ENCODE measurements at places on chromosomes 5 and 9.
A peak's percentile ranks its signal among the peaks of the same experiment; 100 is the strongest.

- DNase-seq: no peak
Measured at GRCh38 chr5:156815988-156816599, 34.0 kb upstream of the PPP1R2B start.

DNA sequence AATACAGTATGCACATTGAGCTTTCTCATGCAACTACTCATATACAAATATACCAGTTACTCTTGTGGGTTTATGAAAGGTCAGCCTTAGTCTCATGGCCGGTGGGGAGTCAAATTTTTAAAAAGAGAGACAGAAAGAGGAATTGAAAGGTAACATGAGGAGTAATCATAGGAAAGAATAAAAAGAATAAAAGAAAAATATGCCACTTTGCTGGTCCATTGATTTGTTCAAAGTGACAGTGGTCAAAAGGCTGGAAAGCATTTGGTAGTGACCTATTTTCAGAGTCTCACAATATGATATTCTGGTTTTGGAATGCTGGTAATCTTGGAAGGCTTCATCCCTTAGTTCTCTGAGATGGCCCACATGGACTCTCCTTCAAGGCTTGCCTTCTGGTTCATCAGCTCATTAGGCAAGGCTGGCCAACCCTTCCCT is 67.0 kb downstream of the ZNF366 start:
- no peak for DNase-seq

GRCh38 chr9:137519553-137519952 is 30.6 kb downstream of the PNPLA7 start:
- no peak for DNase-seq

DNA sequence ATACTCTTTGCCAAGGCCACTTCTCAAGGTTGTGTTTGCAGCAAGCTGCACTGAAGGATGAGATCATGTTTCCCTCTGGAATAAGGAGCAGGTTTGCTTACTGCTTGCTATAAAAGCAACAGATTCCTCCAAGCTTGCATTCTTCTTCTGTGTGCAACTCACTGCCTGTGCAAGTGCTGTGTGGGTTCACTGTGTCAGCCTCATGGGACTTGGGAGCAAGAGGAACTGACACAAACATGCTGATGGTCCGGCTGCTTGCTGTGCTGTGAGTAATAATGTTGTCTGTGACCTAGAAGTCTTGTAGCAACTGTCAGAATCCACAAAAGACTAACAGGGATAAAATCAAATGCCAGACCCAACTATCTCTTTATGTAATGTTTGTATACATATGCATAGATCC is 33.6 kb upstream of the SHC3 start:
- no peak for DNase-seq

- peak; percentile 61 for DNase-seq
Measured at GRCh38 chr5:103620851-103621547, 58.4 kb upstream of the NUDT12 start.

GRCh38 chr9:89814340-89815040 is 209.7 kb downstream of the GADD45G start:
- DNase-seq: peak; percentile 21

DNA sequence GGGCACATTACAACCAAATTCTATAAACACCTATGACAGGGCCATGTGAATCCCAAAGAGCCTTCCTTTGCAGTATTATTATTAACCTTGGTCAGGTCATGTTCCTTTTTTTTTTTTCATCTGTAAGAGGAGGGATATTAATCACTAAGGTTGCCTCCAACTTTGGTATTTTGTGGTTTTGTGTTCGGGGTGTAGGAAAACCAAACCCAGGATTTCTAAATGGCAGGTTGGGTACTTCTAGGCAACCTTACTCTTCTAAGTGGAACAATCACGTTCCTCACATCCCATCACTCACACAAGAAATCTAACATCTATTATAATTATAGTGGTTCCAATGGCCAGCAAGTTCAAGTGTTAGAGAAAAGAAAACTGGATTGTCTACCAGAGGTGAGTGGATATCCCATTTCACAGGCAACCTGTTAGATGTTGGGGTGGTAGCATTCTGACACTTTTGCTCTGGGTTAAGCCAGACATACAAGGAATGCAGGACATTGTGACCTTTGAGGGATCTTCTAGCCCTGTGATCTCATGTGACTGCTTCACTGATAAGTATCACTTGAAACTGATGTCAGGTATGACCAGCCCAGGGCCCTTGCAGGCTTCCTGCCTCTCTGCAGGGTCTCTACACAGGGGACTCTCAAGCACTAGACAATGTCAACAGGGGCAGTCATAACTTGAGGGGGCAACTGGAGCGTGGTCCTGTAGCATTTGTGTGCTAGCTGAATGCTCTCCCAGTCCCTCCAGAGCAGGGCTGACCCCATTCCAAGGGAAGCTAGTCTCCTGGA is 126.2 kb upstream of the VLDLR start:
- no peak for DNase-seq

DNA sequence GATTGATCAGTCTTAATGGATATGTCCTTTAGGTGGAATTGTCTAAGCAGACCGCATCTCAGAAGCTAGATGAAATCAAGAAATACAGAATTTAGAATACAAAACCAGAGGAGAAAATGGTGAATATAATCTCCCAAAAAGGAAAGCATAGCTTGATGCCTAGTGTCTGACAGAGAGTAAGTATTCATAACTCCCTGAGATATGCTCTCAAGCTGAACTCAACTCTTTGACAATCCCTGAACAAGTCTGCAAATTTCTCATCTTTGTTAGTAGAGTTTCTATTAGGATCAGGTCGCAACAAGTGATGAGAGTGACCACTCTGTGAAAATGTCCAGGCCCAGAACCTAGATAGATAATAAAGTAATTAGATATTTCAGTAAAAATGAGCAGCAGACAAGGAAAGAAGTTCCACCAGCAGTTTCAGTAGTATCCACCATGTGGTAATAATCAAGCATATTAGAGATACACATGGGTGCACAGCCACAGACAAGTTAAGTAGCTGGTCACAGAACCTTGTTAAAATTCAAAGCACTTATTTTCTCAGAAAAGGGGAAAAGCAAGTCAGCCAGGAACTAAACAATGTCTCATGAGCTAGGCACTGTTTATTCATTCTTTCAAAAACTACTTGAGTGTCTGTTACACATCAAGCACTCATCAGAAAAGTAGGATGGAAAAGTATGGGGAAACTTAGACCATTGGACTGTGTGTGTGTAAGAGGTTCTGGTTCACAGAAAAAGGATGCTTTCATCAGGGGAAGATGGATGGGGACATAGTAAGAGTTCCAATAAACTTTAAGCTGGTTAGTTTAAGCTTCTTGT is 481.5 kb upstream of the TUSC1 start:
- DNase-seq: no peak

GRCh38 chr5:87899721-87900131 is 368.9 kb downstream of the TMEM161B start:
- DNase-seq: no peak

DNA sequence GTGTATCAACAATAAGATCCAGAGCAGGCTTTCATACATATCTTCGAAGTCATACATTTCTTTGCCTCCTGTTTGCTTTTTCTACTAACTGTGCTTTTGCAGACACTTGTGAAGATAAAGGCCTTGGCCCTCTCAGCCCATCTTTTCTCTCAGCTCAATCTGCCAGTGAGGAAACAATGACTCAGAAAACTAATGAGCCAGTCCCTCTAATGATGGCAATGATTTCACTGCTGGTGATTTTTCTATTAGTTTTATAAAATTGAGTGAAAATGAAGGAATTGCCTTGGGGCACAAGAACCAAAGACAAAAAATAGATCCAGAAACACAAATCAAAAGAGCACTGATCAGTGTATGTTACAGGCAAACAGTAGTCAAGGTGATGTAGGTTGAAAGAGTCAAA is 167.7 kb upstream of the PPP2R2B start:
- peak; percentile 25 for DNase-seq

- no peak for DNase-seq
Measured at GRCh38 chr5:42598311-42598710, 158.3 kb upstream of the CCDC152 start.

DNA sequence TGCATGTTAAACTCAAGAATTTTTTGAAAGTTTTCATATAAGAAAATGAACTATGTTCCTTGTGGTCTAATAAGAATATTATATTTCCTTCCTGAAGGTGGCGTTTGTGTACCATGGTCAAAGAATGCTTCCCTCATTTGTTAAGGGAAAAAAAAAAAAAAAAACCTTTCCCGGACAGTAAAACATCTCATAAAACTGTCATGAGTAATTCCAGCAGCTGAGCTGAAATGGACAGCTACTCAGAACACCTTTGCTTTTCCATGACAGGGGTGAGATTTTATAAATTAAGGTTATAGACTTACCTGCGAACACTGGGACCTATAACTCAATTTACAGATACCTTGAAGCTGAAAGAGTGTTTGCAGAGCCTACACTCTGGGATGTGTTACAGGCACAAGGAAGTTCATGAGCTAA is 113.2 kb upstream of the RANBP3L start:
- DNase-seq: peak; percentile 28

DNA sequence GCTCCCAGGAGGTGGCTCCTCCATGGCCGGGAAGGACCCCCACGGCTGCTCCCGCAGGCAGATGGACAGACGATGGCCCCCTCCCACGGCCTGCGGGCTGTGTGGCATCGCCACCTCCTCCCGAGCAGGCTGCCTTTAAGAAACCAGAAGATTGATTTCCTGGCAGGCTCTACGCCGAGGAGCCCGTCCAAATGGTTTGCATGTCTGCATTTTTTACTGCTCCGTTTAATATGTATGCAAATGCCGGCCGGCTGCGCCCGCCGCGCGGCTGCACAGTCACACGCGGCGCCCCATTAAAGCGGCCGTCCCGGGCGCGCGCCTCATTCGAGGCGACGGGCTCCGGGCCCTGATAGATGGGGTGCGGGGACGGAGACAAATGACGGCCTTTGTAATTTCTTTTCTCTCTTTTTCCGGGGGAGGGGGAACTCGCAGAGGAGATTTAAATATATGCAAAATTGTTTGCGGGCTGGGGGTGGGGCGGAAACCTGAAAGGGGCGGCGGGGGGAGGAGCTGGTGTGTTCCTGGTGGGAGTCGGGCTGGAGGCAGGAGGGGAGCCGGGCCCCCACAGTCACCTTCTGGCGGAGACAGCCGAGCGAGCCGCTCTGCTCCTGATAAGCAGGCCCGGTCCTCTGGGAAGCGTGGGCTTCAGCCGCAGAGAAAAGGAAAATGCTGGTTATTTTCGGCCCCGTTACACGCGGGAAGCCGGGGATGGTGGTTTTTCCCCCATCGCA is 158.7 kb upstream of the IER5L start:
- no peak for DNase-seq

DNA sequence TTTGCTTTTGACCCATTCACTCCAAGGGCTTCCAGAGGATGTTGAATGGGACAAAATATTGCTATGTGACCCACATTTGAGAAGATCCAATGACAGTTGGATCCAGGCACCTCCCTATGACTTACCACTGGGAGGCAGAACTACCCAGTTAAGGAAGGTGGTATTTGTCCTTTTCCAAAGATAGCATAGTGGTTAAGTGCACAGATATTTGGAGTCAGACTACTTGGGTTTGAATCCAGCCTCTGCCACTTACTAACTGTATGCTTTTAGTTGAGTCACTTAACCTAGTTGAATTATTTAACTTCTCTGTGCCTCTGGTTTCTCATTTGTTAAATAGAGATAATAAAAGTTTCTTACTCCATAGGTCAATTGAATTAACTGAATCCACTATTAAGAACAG is 74.5 kb upstream of the PALM2AKAP2 start:
- no peak for DNase-seq

GRCh38 chr5:139131062-139131461 is 67.1 kb downstream of the SIL1 start:
- no peak for DNase-seq

DNA sequence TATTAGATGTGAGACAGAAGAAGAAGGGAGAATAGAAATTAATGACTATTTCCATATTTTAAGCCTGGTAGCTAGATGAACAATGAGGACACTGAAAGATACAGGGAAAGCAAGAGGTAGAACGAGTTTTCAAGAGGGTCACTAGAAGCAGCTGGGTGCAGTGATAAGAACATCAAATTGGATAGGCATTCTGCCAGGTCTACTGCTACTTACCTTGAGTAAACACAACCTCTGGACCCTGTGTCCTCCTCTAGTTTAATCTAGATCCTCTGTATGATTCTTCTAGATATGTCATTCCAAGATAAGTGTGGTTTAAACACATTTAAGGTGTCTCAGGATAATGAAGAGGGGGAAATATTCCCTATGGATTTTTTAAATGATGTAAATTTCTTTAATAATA is 31.2 kb downstream of the OTP start:
- no peak for DNase-seq

DNA sequence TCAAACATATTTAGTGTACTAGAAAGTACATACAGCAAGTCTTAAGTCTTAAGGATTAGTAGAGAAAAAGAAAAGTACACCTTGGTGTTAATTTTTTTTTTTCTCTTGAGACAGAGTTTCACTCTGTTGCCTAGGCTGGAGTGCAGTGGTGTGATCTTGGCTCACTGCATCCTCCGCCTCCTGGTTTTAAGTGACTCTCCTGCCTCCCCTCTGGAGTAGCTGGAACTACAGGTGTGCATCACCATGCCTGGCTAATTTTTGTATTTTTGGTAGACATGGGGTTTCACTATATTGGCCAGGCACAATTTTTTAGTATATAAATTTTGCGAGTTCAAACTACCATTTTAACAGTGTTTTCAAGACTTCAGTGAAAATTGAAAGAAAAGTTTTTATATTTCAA is 1941.1 kb upstream of the CDH6 start:
- no peak for DNase-seq

DNA sequence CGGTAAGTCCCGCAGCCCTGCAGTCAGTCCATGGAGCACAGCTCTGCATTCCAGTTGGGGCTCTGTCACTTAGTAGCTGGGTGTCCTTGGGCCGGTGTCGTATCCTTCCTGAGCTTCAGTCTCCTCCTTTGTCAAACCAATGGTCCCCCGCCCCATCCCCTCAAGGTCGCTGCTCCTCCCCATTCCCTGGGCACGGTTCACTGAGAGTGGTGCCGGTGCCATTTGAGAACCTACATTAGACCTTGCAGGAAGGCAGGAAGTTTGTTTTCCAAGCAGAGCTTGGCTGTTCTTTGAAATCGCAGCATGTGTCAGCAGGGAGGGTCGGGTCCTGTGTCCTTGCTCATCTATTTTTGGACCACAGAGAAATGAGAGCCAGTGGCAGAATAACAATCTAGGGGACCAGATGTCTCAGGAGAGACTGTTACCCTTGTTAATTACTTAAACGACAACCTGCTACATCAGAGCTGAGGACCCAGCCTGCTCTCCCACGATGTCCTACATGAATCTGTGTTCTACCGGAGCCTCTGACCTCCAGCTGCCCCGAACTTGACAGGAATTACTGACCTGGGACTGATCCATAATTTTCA is 21.7 kb upstream of the BARHL1 start:
- no peak for DNase-seq

- DNase-seq: peak; percentile 62
Measured at GRCh38 chr9:90107040-90107725, 502.4 kb downstream of the GADD45G start.

GRCh38 chr5:160367885-160368284 is 2.5 kb downstream of the C1QTNF2 start:
- no peak for DNase-seq

- no peak for DNase-seq
Measured at GRCh38 chr5:139646111-139646510, 2.0 kb upstream of the CXXC5 start.
